ENCODE measurements at places on chromosomes 7 and 10.

DNA sequence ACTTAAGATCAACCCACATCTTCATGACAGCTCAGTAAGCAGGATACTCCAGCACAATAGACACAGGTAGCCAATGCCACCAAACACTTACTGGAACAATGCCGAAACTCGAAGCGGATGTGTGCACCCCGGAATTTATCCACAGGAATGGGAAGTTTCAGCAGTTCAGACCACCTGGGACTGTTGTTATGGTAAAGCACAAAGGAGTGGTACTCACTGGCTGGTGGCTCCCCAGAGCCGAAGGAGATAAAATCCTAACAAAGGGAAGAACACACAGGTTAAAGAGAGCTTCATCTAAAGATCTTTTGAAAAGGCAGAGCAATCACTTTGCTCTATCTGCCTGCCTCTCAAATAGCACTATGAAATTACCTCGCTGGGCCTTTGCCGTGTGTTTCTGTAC lies 305.9 kb downstream of the DOCK4 start:
- ATAC-seq = no peak

DNA sequence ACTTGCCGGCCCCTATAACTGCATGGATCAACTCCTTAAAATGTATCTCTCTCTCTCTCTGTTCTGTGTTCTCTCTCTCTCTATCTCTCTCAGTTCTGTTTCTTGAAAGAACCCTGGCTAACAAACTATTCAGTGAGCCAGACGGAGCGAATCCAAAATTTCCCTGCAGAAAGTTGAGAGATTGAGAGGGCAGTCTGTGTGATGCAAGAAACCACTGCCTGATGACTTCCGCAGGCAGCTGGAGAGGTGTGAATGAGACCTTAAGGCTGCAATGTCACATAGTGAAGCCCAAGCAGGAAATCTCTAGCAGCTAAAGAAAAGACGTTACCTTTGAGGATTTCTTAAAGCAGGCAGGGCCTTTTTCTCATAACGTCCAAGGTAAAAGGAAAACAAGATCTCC lies 17.3 kb downstream of the FAM107B start:
- no peak for ATAC-seq

DNA sequence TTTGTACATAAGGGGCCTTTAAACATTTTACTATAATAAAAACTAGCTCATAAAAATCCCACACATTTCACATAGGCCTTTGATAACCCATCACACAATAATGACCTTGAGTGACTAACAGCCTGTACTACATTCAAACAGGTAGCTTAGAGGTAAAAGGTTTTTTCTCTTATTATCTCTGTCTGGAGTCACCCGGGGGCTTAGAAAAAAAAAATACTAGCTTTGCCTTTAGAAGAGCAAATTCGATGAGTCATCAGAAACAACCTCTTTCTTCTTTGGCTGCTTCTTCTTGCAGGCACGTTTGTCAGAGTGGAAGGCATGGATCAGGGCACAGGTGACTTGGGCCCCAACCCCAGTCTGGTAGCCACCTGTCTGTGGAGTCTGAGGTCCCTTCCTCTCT lies 43.4 kb upstream of the ADO start:
- ATAC-seq = no peak

GRCh38 chr10:124602121-124602561 lies 140.5 kb downstream of the LHPP start:
- ATAC-seq = no peak

GRCh38 chr10:6786579-6787031 lies 206.5 kb upstream of the PRKCQ start:
- ATAC-seq = no peak

DNA sequence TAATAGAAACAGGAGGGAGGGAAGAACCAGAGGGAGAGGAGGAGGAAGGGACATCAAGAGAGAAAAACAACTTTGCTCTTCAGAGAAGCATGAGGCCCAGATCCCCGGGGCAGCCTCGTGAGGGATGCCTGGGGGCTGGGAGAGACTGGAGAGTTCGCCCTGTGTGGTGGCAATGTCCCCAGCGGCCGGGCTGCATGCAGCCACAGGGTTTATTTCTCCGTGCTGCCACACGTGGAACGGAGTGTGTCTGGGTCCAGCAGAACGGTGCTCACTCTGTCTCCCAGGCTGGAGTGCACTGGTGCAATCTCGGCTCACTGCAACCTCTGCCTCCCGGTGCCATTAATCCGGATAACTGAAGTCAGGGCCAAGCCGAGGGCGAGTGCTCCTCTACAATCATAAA lies 257.7 kb downstream of the ACTR3B start:
- no peak for ATAC-seq

DNA sequence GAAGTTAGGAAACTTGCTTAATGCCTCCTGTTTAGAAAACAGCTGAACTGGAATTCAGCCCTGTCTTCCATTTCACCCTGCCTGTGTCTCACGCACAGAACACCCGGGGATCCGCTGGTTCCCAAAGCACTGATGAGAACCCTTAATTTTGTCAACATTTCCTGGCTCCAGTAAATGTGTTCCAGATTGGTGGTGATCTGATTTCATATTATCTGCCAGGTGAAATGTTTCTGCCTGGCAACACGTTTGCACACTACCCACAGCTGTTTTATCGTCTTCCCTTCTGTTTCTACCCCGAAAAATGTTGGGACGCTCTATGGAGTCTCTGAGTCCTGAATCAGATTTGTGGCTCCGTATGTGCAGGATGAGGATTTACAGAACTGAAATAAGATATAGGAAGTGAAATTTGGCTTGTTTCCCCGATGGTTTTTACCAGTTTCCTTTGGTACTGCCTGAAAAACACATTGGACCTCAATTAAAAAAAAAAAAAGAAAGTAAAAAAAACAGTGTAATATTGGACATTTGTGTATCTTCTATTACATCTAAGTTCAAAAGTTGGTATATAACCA lies 29.0 kb downstream of the MRC1 start:
- ATAC-seq = no peak
